C1 segment of cervical spinal cord (tissue), 14 donors: ENCODE measurements at places on chromosomes 2 and 18.

- DNase-seq = no peak
Measured at GRCh38 chr2:120358734-120359465, 13.0 kb downstream of the INHBB start.

- DNase-seq = no peak
Measured at GRCh38 chr18:59301929-59302328, 16.5 kb downstream of the CPLX4 start.

GRCh38 chr2:214648520-214648919 lies 161.0 kb downstream of the BARD1 start:
- DNase-seq = no peak

GRCh38 chr2:222835143-222835822 lies 25.6 kb upstream of the ACSL3 start:
- no peak for DNase-seq

DNA sequence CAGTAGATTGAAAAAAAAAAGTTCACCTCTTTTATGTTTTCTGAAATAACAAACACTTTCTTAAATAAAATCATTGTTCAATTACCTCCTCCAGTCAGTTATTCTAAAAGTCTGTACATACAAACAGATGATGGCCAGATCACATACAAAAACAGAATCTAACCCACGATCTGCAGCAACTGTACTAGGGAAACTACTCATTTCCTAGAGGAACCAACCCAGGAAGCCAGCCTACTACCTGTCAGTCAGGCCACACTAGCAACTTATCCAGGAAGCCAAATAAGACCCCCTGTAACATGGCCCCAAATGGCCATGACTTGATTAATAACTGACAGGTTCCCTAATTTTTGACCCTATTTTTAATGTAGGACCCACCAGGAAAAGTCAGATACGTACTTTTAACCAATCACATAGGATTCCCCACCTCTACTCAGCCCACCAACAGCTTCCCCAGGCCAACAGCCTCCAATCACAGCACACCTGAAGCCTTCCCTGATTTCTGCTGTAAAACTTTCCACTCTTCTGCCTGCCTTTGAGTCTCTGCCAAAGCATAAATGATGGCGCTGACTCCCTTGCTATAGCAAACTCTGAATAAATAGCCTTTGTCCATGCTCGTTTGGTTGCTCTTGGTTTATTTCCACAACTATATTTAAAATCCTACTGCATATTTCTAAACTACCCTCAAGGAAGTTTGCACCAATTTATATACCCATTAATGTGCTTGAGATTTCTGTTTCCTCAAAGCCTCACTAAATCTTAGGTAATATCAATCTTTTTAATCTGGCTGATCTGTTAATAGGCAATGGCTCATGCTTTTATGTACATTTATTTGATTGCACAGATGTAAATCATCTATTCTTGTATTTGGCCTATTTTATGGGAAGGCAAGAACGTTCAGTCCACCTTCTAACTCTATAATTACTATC lies 486.4 kb downstream of the FBXO15 start:
- no peak for DNase-seq

DNA sequence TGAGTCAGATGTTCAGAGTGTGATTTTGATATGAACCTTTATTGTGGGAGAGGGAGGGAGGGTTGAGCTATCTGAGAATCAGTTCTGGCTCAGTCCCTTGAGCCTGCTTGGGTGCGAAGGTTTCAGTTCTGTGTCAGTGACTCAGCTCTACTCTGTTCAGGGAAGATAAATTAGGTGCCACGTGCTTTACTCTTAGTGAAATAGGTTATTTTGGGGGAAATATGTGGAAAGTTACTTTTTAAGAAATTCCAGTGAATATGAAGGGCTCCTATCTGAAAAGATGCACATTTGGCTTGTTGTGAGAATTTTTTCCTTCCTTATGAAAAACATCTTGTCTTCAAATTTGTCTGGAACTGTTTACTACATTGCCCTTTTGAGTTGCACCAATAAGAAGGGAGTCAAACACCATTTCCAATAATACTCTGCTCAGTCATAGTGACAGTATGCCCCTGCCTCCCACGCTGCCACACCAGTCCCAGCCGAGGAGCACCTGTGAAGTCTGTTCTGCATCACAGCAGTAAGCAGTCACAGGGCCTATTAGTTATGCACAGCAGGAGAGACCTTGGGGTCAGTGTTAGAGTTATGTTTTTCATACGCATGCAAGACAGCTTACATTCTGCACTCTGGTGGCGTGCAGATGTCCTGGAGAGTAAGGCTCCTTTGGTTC lies 32.8 kb upstream of the DNAH7 start:
- DNase-seq = no peak

DNA sequence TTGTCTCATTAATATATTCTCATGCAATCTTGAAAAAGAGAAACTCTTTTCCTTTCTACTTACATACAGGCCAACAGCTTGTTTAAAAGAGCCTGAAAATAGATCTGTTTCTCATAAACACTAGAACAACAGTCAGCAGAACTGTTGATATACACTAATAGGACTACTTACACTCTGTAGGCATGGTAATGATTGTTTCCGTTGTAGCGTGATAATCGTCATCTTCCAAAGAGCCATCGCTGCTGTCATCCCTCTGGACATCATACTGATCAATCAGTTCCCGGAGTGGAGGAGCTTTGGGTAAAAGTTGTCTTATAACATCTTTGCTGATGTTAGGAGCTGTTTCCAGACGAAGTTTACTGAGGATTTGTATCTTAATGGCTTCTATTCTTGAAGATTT lies 476 bp downstream of the MSTN start:
- DNase-seq = no peak

DNA sequence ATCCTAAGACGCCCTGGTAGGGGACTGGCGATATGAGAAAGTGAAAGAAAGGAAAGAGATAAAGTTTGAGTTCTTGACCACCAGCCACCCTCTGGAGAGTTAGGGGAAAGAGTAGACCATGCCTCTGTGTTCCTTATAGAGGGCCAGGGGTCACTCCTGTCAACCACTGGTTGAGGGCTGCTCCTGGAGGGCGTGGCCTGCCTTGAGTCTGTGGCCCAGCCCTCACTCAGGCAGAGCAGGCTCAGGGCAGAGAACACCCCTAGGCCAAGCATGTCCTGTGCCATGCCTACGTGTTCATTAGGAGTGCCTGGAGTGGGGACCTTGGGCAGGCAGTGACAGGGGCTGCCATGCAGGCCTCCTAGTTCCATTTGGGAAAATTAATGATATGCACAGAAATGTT lies 161.1 kb upstream of the EPB41L3 start:
- DNase-seq = no peak

DNA sequence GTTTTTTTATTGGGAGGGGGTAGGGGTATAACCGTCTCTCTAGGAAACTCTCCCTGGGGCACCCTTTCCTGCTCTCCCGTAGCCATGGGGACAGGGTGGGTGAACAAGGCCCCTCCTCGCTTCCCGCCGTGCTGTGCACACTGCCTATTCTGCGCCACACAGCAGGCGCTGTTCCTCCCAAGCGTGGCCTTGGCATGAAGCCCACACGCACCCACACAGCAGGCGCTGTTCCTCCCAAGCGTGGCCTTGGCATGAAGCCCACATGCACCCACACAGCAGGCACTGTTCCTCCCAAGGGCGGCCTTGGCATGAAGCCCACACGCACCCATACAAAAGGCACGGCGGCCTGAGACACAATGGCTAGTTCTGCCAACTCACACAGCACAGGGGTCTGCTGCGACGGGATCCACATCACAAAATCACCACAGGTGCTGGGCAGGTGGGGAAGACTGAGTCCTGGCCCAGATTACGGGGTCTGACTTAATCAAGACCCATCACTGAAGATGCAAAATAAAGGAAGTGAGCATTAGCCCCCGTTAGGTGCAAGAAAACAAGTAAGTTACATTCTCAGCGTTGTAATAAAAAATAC lies 46.6 kb upstream of the TPO start:
- no peak for DNase-seq

DNA sequence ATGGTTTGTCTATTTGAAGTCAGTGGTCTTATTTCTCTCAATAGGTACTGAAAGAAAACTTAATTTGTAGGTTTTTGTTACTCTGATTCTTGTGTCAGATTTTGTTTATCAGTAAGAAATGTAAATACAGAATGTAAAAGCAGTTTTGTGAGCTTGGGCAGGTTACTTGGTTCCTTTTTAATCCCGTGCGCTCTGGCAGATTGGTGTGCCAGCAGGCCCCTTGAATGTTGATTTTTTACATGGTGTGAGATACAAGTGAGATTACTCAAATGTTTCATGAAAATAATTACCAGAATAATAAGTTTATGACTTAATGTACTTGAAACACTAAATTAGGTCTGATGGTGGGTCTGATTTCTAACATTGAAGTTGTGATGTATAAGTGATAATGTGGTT lies 13.4 kb downstream of the HNRNPA3 start:
- DNase-seq = no peak

DNA sequence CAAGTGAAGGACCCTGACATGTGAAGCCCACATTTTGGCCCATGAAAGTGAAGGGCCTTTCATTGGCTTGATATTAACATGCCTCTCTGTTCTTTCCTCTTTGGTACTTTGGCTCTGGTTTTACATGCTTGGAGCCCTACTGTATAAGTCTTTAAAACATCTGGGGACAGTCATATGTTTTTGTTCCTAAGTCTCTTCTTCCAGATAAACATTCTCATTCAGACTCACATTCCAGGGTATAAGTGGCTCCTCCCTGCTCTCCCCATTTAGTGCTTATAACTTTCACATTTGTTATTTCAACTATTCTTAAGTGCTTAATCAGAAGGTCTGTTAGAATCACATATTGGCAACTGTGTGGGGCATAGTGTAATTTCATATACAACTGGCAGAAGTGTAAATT lies 1932.2 kb upstream of the CELF4 start:
- DNase-seq = no peak

DNA sequence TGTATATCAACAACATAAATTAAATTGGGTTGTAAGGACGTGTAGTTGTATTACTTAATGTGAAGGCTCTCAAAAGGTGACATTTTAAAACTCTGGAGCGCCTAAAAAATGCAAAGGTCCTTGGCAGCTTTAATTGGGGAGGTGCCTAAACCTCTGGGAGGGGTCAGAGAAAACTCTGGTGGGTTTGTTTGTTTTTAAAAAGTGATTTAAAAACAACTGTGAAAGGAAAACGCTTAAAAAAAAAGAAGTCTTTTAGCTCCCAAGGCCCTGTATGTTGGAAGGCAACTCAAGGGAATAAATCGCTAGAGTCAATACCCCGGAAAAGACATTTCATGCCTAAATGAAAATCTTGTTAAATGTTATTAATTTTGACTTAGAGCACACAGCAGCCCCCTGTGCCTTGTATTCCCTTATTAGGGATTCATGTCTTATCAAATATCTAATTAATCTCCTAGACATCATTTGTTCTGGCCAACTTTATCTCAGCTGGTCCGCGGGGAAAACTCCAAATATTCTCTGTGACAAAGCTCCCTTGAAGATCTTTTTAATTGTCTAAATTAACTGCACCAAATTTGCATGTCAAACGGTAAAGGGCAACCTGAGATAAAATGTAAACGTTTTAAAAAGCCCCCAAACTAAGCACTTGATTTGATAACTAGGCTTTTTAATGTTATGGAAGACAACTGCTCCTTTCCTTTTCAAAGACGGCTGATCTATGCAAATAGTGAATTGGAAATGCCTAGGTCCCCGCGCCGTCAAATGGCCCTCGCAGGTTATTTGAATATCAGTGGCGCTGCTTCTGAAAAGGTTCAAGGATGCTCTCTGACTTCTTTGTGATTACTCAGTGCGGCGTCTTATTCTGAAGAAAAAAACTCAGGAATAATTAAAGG lies 4.2 kb downstream of the SP9 start:
- DNase-seq = no peak

DNA sequence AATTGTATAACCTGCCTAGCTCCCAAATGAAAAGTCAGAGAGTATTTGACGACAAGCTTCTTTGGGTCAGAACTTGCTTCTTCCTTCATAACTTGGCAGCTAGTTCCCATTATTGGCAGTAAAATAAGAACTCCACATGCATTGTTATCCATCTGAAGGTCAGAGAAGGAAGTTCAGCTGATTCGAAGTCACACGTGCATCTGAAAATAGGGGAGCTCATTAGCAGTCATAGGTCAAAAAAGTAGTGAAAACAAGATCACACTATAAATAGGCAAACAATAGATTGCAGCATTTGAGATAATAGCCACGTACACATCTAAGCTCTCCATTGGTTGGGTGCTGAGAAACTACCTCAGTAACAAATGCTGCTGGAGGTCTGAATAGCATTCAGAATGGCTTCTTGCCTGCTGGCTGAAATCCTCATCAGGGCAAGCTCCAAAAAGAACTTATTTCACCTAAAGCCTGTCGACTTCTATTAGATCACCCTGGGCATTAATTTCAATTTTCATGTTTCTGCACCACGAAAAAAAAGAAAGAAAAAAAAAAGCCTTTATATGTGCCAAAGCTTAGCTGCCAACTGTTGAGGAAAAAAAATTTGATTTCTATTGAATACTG lies 1492.9 kb upstream of the CELF4 start:
- DNase-seq = no peak
